ENCODE measurements at places on chromosomes 1 and 21.
A peak's percentile ranks its signal among the peaks of the same experiment; 100 is the strongest.

DNA sequence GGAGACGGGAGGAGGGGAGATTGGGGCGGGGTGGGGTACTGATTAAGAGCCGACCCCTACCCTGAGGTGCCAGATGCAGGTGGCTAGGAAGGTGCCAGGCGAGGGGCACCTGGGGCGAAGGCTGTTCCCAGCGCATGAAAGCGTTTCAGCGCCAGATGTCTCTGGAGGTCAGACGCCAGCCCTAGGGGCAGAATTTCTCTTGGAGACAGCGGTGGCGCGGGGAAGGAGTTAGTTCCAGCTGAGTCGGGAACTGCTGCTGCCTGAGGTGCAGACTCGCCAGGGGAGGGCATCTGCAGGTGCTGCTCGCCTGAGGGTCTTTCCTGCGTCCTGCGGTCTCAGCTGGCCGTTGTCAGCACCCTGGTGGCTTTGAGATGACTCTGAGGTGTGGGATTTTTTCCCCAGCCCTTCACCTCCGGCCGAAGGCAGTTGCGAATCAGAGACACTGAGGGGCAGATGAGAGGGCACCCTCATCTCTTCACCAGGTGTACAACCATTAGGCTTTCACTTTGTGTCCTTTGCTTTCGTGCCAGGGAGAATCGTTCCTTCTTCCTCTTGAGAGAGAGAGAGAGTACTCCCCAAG lies 539 bp downstream of the CGN start:
- DNase-seq, result peak; percentile 41

- DNase-seq, result no peak
These were observed 14.7 kb downstream of the WNT3A start for GRCh38 chr1:228021355-228022030.

GRCh38 chr1:178188306-178188705 lies 94.4 kb downstream of the RASAL2 start:
- no peak for DNase-seq

- DNase-seq, result no peak
These were observed 217.2 kb upstream of the NFIA start for GRCh38 chr1:60865166-60865565.

DNA sequence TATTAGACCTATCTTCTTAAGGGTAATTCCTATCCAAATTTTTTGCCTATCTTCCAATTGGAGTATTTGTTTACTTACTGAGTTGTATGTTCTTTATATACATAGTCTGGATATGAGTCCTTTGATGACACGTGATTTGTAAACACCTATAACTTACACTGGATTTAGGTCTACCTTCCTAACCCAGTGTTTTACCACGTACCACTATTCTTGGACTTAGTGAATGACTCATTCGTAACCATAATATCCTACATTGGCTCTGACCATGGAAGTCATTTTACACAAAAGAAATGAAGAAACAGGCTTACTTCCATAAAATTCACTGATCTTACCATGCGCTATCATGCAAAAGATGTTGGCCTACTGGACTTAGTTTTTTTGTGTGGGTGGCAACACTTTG lies 23.9 kb upstream of the ZZZ3 start:
- no peak for DNase-seq

DNA sequence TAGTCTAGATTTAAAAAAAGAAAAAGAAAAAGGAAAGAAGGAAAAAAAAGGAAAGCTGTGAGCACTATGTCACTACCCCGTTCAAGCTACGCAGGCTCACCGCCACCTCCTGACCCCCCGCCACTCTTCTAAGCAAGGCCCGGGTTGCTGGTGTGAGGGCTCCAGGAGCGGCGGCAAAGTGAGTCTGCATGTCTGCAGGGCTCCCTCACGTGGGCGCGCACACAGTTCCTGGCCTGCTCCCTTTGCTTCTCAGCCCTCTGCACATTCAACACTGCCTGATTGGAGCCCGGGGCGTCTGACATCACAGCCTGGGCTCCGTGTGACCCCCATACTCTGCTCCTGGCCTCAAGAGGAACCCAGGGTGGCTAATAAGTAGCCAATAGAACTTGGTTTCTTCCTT lies 81.4 kb upstream of the TLR5 start:
- DNase-seq, result no peak

DNA sequence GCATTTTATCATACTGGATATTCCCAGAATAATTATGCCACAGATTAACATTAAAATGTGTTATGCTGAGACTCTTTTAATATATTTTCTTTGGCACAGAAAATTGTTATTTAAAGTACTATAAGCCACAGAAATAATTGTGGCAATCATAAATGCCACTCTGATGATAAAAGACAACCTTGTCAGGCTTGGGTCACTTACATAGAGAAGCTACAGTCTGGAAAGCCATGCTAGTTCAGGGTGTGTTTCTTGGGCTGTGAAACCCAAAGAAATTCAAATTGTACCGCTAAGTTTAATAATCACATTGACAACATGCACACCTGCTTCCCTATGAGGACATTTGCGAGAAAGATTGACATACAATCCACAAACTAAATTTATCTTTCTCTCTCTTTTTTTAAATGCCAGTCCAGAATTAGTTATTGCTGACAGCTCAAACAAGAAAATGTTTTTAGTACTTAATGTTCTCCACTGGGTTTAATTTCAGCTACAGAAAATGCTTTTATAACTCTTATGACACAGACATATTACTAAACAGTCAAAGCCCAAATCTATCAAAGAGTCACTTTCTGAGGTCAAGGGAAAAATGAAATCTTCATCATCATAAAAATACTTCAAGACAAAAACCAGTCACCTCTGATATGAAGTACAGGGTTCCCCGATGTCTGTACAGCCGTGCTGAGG lies 38.7 kb downstream of the TTC13 start:
- DNase-seq, result no peak

- DNase-seq, result no peak
These were observed 8.5 kb downstream of the VPS45 start for GRCh38 chr1:150076066-150076465.

DNA sequence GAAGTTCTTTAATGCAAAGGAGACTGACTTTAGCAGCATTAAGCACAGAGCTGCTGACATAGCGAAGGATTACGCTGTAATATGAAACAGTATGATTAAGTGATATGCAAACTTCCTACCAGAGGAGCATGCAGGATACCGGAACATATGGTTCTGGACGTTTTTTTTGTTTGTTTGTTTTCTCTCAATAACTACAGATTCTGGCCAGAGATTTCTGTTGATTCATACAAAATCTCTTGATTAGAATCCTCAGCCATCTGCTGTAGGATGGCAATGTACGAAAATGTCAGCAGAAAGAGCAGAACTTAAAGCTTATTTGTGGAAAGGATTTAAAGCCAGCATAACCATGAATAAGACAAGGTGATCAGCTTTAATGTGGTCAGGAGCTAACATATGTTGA lies 970.7 kb downstream of the KCNT2 start:
- no peak for DNase-seq

- no peak for DNase-seq
These were observed 26.3 kb downstream of the SLC37A1 start for GRCh38 chr21:42539931-42540343.

DNA sequence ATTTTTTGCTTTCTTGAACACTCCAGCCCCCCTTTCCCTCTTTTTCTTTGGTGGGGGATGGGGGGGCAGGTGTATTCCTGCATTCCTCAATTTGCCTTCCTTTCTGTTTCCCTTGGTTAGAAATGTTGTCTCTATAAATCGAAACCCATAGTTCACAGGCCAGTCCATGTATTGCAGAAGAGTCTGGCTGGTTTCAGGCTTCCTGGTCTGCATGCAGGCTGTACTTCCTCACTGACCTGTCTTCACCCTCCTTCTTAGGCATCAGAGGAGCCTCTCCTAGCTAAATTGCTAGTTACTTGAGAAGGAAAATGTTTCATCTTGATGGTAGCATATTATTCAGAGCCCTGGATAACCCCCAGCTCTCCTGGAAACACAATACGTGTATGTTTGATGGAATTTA lies 140.0 kb downstream of the SPATA46 start:
- DNase-seq, result no peak

DNA sequence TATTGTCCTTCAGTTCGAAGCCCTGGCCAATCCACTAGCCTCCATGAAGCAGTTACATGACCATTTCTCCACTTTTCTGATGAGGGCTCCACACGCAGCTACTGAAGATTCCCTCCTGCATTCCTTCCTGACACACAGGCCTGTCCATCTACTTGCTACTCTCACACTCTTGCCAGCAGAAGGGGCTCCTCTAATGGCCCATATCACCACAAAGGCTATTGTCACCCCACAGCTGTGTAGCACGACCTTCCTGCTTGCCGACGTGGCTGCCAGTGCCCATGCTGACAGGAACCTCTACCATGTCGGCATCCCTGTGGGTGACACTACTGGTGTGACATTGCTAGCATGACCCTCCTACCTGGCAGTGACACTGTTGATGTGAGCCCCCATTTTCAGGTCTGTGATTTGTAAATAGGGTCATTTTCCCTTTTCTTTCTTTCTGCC lies 1528.6 kb upstream of the TPTE start:
- peak; percentile 34 for DNase-seq

GRCh38 chr21:40714536-40714935 lies 132.4 kb downstream of the DSCAM start:
- DNase-seq, result no peak

DNA sequence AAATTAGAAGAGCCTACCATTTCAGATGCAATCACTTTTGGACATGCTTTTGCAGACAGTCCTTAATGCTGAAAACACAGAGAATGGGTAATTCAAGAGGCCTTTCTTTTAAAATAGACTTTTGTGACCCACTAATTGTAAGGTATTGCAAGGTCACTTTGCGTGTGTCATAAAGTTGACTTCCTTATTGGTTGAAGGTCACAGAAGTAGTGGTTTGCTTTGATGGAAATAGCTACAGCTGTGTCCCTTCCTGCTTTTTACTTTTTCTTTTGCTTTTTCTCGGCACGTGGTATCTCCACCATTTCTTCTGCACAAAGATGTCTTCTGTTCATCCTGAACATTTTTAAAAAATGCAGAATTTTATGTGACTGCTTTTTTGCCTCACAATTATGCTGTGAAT lies 146.8 kb downstream of the DYRK1A start:
- no peak for DNase-seq

DNA sequence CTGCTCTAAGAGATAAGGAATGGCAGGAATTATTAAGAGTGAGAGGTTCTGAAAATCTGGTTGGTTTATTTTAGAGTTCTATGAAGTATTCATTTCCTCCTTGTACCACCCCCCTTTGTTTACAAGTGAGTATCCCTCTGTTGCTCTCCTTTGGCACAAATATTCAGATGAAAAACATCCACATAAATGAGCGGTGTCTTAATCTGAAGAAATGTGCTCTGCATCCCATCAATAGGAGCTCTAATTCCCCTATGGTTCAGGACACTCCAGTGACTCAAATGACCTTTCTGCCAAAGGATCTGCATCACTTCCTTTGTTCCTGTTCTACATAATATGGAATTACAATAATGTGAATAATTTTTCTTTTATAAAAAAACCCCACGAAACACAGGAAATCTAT lies 16.6 kb downstream of the DDAH1 start:
- peak; percentile 44 for DNase-seq

- DNase-seq, result no peak
These were observed at the start of gene SLAMF6 for GRCh38 chr1:160522622-160523345. SLAMF6 (minus strand) TSS chr1:160523255; CDS start chr1:160523192, 63 bp downstream.

- no peak for DNase-seq
These were observed 713.3 kb upstream of the ADAMTS5 start for GRCh38 chr21:27680181-27680580.

GRCh38 chr21:35172231-35172630 lies 123.1 kb upstream of the RUNX1 start:
- no peak for DNase-seq

GRCh38 chr1:212311836-212312497 lies 26.8 kb downstream of the PPP2R5A start:
- no peak for DNase-seq

DNA sequence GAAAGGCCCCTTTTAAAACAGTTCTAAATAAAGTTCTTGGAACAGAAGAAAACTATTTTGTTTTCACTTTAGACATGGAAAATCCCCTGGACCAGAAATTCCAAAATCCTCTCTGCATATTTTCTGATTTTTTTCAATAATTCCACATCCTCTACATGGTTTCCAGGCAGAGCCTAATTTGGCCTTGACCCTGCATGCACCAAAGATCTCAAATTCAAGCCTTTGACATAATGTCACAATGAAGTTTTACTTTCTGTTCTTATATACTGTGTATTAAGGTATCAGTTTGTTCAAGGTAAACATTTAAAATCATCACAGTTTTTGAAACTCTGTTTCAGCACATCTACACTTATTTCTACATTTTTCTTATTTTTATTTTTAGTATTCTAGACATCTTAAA lies 12.2 kb upstream of the NPL start:
- DNase-seq, result no peak

- DNase-seq, result no peak
These were observed 24.7 kb upstream of the MYCL start for GRCh38 chr1:39926343-39926793.

DNA sequence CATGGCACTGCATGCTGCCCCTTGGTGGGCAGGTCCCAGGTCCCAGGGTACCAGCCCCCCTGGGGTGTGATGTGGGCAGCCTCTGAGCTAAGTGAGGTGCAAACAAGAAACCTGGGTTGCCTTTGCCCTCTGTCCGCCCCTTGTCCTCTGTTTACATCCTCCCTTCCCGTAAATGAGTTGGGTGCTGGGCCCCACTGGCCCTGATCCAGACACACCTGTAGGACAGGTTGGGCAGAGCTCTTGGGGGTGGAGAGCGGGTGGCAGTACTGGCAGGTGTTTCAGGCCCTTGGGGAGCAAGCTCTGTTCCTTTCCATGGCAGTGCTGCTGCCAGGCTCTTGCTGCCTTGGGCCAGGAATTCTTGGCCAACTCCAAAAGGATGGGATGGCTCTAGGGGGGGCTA lies 35.8 kb downstream of the ELF3 start:
- DNase-seq, result no peak

DNA sequence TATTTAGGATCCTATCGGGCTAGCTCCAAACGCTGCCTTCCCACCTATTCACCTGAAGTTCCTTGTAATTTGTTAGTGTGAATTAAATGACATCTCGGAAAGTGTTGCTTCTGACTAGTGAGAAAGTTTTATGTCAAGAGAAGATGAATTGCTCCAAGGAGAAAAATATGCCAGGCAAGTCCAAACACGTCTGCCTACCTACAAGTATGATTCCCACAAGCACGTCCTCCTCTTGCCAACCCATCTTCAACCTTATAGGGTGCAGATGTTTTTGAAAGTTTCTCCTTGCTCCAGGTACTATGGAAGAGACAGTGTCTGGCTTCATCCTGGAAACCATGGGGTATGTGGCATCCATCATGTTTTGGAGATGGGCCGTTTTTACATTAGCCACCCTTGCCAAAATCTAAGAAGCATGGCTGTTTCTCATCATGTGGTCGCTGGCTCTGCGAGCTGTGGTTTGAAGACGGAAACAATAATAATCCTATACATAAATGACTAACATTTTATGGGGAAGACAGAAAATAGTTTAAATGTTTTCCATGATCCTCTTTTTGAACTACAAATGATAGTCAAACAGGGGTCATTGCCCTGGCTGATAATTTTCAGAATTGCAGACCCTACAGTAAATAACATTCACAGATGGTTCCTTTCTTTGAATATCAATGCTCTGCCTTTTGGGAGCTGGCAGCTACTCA lies 505.8 kb downstream of the SMYD3 start:
- DNase-seq, result no peak

- DNase-seq, result no peak
These were observed 103.6 kb downstream of the SPAG17 start for GRCh38 chr1:118081387-118081786.

- DNase-seq, result no peak
These were observed 56.2 kb upstream of the FAM3B start for GRCh38 chr21:41260428-41260827.

All from AG20443 (cell line).